ENCODE measurements at places on chromosomes 3 and 15.

DNA sequence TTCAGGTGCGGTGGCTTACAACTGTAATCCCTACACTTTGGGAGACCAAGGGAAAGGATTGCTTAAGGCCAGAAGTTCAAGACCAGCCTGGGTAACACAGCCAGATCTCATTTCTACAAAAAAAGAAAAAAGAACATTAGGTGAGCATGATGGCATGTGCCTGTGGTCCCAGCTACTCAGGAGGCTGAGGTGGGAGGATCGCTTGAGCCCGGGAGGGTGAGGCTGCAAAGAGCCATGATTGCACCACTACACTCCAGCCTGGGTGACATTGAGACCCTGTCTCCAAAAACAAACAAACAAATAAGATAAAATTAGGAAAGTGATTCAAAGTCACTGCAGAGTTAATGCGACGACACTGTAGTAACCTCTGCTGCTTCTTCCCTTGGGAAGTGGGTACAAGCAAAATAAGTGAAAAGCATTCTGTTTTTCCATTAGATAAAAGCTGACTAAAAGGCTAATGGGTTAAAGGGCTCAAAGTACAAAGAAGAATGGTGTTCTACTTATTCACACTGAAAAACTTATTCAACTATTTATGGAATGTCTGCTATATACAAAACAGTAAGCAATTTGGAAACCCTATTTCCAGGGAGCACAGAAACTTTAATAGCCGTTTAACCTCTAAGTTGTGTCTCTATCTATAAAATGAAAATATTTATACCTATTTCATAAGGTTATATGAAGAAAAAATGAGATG is 8.0 kb upstream of the RPS27L start:
- no peak for DNase-seq

DNA sequence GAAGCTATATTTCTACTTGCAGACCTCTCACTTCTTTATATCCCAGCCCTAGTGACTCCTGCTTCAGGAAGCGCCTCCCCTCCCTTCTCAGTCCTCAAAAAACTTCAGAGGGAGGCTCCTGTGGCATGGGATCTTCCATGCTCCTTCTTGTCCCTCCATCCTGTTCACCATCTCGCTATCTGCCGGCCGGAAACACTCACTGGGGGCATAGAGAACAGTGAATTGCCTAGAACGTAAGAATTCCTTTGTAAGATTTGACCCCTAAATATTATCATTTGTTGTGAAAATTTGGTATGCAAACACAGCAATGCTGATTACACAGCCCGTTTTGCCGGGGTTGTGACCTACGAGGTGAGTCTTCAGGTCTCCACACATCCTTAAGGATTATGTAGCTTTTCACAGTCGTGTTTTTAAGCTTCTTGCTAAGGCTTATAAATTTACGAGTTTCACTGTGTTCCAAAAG is 218.7 kb upstream of the ATP10A start:
- DNase-seq, result no peak

- DNase-seq, result no peak
These were observed 330.9 kb upstream of the THBS1 start for GRCh38 chr15:39250001-39250400.

GRCh38 chr15:55775316-55775715 is 32.4 kb upstream of the PRTG start:
- no peak for DNase-seq

- no peak for DNase-seq
These were observed 338.1 kb downstream of the GAP43 start for GRCh38 chr3:115961380-115961779.

GRCh38 chr15:64782751-64783150 is 7.4 kb upstream of the RBPMS2 start:
- no peak for DNase-seq

DNA sequence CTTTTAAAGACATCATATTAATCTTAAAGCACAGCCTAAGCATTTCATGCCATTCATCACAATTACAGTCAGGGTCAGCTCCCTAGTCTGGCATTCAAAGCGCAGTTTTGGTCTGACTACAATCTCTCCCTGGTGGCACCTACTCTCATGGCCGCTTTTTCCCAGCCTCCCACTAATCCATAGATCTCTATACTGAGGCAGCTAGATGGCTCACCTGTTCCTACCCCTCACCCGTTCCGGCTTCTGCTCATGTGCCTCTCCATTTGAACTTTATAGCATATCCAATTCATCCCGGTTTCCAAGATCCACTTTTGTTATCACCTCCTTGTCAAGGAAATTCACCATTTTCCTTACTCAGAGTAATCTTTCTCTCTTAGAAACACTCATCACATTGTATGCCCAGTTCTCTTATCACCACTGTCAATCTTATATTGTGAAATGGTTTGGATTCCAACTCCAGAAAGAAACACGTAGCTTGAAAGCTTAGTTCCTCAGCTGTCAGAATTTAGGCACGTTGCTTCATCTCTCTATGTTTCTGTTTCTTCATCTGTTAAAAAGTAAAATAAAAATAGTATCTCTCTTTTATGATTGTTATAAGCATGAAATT is 220.0 kb upstream of the UBE2E2 start:
- no peak for DNase-seq

DNA sequence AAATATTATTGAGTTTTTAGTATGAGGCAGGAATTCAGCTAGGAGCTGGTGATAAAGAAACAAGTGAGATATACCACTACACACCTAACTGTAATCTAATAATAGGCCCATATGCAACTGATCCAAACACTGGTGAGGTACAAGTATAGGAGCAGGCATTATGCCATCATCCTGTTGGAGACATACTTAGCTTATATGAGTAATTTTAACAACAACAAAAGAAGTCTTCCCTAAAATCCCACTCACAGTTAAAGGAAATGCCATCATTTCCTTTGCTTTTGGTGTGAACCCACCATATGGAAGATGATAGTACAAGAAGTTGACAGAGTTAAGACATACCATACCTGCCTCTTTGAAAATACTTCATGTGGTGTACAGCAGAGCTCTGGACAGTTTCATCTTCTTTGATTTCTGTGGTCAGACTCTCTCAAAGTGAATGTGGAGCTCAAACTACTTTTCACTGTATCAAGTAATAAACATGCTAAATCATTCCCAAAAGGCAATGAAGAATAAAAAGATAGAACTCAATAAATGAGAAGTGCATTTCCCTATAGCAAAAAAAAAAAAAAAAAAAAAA is 85.5 kb downstream of the CD200R1L start:
- no peak for DNase-seq

DNA sequence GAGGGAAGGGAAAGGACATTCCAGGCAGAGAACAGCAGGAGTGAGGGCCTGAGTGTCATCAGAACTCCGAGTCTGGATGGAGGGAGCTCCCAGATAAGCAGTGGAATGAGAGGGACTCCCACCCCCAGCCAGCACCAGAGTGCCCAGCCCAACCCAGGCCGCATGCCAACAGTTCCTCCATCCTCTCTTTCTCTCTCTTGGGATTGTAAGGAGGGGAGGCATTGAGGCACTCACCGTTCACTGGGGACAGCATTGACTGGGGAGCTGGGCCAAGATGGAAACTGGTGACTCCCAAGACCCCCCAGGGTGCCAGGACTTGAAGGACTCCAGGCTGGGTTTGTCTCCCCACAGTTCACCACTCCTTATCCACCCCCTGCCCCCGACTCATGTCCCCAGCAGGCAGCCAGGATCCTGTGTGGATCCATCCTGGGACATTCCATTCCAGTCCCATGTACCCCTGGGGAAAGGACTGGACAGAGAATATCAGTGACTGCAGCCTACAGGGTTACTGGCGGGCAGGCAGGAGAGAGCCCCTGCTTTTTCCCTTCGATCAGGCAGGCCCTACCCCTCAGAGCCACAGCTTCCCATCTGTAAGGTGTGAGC is 15.7 kb downstream of the PTH1R start:
- peak; percentile 17 for DNase-seq

DNA sequence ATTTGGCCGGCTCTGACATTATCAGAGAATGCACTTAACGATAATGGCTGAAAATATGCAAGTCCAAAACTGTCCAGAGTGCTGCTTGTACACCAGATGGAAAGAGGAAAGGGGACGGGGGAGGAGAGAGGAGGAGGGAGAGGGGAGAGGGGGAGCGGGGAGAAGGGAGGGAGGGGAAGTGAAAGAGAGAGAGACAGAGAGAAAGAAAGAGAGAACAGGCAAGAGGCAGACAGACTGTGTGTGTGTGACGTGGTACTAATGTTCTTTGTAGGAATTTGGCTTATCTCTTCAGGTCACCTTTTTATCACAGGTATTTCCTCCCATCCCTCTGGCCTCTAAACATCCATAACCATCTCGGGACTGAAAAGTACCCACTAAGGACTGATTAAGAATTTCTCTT is 75.1 kb upstream of the LMOD3 start:
- no peak for DNase-seq

GRCh38 chr3:102104033-102104432 is 254.7 kb downstream of the NFKBIZ start:
- DNase-seq, result no peak

- DNase-seq, result no peak
These were observed 273.7 kb upstream of the UMPS start for GRCh38 chr3:124456506-124456905.
